ENCODE measurements at places on chromosomes 6 and 20.

DNA sequence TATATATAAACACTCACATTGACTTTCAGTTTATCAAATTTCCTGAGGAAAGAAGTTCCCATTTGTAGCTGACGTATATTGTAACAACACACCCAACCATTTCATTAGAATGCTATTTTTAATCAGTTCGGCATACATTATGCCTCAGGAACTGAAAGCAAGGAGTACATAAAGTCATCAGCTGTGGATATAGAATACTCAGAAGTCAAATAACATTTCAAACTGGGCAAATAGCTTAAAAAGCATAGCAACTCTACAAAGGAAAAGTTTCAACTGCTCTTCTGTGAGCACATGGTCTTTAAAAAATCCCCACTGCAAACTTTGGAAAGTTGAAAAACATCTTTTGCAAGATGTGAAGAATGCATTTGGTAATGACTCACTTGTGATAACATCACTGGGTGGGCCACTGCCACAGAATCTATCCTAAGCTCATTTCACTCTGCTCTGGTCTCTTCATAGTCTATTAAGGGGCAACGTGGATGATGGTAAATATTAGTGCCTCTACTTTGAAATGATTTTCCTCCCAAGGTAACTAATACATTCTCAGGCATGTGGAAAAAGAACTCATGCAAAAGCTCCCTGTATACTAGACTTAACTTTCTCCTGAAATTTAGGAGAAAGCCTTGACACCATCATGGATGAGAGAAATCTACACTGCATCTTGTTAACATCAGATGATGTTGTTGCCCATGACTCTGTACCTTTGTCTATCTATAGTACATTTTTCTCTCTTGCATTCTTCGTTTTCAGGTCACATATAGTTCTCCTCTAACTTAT is 49.2 kb downstream of the FYN start:
- DNase-seq: peak; percentile 89

DNA sequence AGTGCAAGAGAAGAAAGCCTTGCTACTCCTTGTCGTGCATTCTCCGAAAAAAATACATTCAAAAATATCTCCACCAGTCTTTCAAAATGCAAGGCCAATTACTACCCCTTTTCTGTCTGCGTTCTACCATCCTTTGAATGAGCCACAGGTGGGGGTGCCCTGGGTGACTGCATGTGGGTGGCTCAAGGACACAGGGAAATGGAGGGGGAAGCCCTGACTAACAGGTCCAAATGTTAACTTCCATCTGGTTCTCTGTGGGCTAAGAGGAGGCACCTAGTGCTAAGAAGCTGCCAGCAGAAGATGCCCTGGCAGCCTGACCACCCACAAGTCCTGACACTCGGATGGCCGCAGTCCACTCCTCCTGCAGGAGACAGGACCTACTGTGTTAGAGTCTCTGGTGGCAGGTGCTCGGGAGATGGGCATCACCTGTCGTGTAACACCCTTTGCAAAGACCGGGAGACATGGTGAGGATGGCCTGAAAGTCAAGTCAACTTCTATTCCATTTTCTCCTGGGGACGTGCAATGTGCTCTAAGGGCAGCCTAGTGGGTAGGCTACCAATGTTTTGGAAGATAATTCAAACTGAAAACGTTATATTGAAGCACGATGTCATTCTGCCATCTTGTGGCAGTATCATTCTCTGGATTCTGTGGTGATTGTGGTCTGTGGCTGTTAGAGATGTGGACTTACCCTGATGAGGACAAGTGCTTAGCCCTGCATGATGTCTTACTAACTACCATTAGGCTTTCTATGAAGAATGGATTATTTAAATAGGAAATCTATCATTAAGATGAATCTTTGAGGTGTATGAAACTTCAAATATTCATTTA is 27.4 kb upstream of the IGF2R start:
- DNase-seq: peak; percentile 57

DNA sequence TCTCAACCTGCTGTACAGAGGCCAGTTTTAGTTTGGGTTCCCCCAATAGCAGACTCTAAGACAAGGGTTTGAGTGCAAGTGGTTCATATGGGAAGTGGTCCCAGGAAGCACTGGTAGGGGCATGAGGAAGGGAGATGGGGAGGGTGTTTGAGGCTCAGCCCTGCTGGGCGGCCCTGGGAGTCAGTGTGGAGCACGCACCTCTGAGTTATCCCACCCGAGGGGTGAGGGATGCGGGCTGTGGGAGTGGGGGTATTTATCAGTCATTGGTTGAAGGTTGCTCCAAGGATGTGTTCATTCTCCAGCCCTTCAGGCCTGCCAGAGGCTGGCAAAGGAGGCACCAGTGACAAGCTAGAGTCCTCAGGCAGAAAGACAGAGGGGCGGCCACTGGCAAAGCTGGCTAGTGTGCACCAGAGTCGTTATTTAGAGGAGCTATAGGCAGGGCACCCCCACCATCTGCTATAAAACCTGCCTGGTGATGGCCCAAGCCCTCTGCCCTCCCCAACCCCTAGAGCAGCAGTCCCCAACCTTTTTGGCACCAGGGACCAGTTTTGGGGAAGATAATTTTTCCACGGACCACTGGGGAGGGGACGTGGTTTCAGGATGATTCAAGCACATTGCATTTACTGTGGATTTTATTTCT is 16.5 kb downstream of the PXMP4 start:
- no peak for DNase-seq

DNA sequence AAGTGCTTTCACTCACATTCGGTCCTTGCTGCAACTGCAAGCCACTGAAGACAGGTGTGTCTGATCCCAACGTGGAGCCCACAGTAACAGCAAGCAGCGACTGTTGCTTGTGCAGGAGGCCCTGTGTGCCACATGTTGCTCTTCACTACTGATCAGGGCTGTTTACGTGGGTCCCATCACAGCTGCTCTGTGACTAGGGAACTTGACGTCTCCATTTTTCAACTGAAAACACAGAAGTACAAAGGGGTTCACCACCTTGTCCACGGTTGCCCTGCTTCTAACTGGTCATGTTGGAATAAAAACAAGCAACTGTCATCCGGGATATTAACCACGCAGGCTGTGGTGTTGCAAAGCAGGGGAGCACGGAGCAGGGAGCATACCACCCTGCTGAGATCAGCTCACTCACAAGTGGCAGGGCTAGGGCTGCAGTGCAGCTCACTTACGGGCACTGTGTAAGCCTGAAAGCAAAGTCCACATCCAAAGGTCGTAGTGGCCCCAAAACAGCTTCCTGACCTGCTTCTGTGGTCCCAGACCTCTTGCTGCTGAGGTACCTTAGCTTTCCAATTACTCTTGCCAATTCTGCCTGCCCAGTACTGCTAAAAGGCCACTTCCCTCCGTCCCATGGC is 105.8 kb upstream of the DUSP22 start:
- DNase-seq: peak; percentile 39

- peak; percentile 87 for DNase-seq
Observed at GRCh38 chr6:43143235-43144128, 27.6 kb upstream of the SRF start.

GRCh38 chr6:151324488-151324825 is 66.9 kb downstream of the ZBTB2 start:
- no peak for DNase-seq

DNA sequence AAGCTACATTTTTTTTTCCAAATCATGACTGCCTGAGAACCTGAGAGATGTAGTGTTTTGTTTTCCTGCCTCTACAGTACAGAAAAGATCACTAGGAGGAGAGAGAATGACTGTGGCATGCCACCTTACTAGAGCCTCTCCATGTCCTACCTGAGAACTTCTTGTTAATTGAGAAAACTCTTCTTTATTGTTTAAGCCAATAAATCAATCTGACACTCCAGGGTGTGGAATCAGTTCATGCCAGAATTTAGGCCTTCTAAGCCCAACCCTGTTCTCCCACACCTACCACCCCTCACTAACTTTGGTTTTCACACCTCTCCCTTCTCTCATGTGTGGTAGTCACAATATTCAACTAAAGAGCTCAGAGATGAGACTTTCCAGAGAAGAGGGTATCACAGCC is 24.9 kb upstream of the BTN3A2 start:
- DNase-seq: no peak

DNA sequence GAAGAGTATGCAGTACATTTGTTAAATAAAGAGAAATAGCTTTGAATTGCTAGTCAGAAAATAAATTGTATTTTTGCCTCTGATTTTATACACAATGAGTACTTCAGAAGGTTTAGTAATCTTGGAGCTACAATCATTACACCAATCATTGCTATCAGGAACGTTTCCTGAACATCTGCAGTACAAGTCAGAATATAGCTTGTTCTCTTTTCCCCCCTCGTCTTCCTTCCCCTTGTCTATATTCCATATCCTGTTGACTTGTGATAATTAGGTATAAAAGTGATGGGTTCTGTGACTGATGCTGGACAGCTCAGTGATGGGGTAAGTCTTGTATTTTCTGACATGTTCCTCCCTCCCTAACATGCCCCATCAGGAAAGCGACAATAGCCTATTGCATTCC is 94.0 kb downstream of the AHI1 start:
- DNase-seq: no peak

- DNase-seq: no peak
Observed at GRCh38 chr6:19297880-19298279, 539.3 kb upstream of the ID4 start.

GRCh38 chr6:34958734-34959133 is 69.7 kb downstream of the ANKS1A start:
- DNase-seq: no peak

GRCh38 chr6:157061770-157062594 is 261.3 kb downstream of the TMEM242 start:
- DNase-seq: no peak
